DMS79 (cell line): ENCODE measurements at places on chromosomes 12 and 14.

DNA sequence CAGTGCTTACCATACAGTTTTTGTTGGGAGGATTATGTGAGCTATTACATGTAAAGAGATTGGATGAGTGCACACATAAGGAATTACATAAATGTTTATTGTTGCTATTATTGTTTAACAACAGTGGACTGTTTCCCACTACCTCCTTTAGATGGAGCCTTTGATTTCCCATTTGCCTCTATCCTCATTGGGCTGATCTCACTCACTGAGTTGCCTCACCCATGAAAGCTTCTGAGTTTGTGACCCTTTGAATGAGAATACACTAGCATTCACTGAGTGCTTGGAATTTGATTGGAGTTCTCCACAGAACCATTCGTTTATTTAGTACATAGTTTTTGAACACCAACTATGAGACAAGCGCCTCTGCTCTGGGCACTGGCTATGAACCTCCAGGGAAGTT is 121.0 kb downstream of the HELB start:
- no peak for DNase-seq

GRCh38 chr14:23452237-23452636 is 16.8 kb upstream of the MYH7 start:
- DNase-seq, result no peak

- no peak for DNase-seq
Measured at GRCh38 chr12:92064422-92064821, 81.2 kb downstream of the BTG1 start.

DNA sequence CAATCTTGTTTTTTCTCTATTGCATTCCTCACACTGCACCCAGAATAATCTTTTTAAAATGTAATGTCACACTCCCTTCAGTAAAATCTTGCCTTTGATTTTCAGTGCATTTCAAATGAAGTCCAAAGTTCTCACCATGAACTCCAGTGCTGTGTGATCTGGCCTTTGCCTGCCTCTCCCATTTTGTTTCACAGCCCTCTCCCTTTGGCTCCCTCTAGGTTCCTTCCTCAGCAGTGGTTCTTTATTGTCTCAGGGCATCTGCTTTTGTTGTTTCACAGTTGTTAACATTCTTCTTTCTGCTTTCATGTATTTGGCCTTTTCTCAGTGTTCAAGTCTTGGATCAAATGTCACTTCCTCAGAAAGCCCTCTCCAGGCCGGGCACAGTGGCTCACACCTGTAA is 84.5 kb upstream of the AMN1 start:
- no peak for DNase-seq

DNA sequence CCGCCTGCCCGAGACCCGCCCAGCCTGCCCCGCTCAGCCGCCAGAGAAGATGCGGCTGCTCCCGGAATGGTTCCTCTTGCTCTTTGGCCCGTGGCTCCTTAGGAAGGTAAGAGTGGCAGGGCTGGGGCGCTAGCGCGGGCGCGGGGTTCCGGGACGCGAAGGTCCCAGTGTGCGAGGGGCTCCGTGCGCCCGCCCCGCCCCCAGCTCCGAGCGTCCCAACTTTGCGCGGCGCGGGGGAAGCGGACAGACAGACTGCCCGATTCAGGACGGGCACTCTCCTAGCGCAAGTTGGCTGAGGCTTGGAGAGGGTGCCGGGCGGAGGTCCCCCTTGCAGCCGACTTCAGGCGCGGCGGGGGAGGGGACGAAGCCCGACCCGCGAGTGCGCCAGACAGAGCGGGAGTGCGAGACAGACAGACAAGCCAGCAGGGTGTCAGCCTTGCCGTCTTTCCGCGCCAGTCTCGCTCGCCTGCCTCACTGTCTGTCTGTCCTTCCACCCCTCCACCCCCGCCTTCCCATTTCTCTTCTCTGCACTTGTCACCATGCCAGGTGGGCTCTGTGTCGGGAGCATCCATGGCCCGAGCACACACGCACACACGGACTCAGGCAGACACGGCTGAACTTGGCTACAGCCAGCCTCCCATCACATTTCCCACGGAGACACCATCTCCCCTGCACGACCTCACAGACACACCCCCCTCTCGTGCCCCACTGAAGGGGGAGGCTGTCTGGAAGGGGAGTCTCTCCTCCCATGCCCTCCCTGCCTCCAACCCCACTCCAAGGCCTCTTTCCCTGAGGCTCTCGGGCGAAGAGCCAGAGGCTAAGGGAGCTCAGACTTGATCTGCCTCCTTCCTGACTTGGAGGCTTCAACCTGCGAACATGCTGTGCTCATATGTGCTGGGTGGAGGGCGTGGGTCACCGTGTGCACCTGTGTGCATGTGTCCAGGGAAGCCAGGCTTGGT is 606 bp downstream of the NXPH4 start:
- DNase-seq, result peak; percentile 19

- DNase-seq, result no peak
Measured at GRCh38 chr14:55146425-55146824, 17.4 kb downstream of the LGALS3 start.

DNA sequence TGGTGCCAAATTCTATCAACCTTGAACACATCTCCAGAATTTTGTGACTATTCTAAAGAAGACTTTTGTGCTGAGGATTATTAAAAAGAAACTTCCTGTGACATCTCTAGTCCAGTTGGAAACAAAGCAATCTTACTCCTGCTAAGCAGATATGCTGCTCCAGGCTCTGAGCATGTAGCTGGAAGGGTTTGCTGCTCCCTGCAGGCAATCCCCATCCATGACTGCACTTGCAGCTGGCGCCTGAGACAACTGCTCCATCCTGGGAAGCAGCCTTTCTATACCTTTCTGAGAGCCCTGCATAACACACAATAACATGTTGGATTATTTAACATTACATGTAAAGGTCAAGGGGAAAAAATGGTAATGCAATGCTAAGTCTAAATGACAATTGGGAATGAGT is 105.1 kb downstream of the NDUFA12 start:
- no peak for DNase-seq

GRCh38 chr12:104515899-104516298 is 59.2 kb downstream of the CHST11 start:
- no peak for DNase-seq

GRCh38 chr14:105446971-105447370 is 27.3 kb downstream of the MTA1 start:
- DNase-seq, result no peak

GRCh38 chr12:4679711-4680110 is 30.8 kb downstream of the NDUFA9 start:
- no peak for DNase-seq

GRCh38 chr12:2018391-2018790 is 14.1 kb upstream of the DCP1B start:
- no peak for DNase-seq

DNA sequence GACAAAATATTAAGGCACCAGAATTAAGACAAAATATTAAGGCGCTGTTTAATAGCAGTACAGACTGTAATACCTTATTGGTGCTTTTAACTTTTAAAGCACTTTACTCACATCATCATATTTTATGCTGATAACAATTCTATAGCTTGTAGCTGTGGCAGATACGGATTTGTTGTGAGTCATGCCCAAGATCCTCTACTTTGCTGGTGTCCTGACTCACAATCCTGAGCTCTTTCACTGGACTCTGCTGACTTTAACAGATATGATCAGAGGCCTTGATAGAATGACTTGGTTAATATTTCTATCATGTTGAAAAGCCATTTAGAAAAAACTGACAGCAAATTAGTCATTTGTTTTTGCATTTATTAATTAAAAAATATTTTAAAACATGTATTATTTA is 99.0 kb upstream of the PKP2 start:
- no peak for DNase-seq

DNA sequence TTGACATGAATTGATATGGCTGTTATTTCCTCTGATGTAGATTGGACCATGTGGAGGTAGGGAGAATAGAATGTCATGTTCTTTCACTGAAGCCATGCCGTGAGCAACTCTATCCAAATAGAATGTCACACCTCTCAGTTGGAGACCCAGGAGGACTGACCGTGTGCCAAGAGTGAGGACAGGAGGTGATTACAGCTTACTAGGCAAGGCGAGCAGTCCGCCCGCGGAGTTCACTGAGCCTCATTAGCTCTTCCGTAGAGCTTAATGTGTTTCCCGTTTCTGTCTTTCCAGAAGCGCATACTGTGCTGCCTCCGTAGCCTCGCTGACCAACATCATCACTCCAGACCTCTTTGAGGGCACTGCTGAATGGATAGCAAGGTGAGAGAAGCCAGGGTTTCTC is 45.6 kb downstream of the FNTB start:
- DNase-seq, result no peak

- no peak for DNase-seq
Measured at GRCh38 chr12:116336542-116337065, 59.1 kb upstream of the MED13L start.

- DNase-seq, result no peak
Measured at GRCh38 chr12:71749666-71750065, 5.0 kb upstream of the RAB21 start.

- DNase-seq, result no peak
Measured at GRCh38 chr14:32374155-32374554, 45.1 kb downstream of the AKAP6 start.

GRCh38 chr12:503111-503761 is 43.5 kb downstream of the B4GALNT3 start:
- DNase-seq, result no peak

DNA sequence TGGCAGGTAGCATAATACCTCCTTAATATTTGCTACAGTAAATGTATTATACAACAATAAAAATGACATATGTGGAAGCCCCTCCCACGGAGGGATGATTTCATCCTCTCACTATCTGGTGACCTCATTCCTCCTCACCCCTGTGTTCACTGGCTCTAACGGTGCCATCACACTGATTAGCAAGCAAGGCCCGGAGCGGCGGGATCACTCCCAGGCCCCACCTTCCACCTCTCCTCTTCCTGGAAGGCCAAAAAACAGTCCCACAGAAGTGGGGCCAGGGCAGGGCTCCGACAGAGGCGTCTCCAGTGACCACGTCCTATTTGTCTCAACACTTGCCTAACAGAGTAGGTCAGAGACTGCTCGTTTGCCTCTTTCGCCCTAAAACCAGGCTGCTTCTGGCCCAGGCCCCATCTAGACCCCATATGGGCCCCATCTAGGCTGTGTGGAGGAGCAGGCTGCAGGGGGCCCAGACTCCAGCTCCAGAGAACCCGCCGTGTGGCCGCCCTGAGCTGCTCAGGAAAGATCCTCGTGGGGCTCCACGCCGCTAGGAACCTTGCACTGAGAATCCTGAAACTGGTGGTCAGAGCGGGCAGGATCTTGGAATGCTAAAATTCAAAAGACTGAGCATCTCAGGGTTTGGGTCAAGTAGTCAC is 3.7 kb downstream of the SELPLG start:
- DNase-seq, result no peak
